Amniotic epithelial cell (primary cell): ENCODE measurements at places on chromosomes 2 and 18.

- no peak for DNase-seq
Measured at GRCh38 chr18:12092398-12093229, 1.0 kb upstream of the ANKRD62 start.

DNA sequence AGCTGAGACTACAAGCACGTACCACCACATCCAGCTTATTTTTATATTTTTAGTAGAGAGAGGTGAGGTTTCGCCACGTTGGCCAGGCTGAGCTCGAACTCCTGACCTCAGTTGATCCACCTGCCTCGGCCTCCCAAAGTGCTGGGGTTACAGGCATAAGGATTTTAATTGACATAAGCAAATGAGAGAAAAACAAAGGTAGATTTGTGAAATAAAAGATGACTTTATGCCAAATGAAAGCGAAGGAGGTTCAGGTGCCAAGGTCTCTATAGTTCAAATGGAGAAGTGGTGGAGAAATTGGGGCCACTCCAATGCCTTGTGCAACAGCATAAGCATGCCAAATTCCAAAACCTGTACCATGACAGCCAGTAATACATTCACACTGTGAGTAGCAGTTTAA, 180.6 kb downstream of the MREG start:
- peak; percentile 25 for DNase-seq

DNA sequence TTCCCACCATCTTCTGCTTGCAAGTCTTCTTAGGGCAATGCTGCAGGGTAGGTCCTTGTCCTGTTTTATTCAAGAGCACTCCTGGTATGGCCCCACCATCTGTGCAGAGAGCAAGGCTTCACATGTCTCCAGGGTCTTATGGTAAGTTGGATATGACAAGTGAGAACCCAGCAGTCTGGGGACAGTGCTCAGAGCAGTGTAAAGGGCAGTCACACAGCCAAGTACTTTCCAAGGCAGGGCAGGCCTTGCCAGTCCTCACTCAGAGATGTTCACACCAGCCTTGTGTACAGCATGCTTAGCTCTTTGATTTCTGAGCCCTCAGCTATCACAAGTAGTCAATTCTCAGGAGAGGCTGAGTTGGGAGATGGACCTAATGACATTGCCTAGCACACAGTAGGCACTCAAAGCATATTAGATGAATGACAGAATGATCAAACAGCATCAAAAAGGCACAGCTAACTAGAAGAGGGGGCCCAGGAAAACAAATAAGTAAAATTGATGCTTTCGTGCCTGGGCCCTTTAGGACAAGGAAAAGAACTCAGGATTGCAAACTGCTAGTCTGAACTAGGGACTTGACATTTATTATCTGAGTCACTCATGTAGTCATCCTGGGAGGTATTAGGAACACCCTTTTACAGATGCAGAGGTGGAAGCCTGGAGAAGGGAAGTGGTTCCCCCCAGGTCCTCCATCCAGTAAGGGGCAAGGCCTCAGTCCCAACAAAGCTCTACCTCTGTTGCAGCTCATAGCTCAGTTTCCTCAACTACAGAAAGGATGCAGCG, 86.7 kb upstream of the CTAGE1 start:
- DNase-seq, result peak; percentile 66

- no peak for DNase-seq
Measured at GRCh38 chr2:48873666-48874065, 118.1 kb upstream of the LHCGR start.

GRCh38 chr2:120561379-120562035, 174.2 kb upstream of the GLI2 start:
- no peak for DNase-seq
